Coronary artery (tissue), 2 donors: ENCODE measurements at places on chromosomes 7 and 10.

GRCh38 chr10:128568041-128568440 is 441.8 kb upstream of the MKI67 start:
- DNase-seq: no peak

GRCh38 chr7:15042285-15043065 is 139.9 kb upstream of the DGKB start:
- no peak for DNase-seq

DNA sequence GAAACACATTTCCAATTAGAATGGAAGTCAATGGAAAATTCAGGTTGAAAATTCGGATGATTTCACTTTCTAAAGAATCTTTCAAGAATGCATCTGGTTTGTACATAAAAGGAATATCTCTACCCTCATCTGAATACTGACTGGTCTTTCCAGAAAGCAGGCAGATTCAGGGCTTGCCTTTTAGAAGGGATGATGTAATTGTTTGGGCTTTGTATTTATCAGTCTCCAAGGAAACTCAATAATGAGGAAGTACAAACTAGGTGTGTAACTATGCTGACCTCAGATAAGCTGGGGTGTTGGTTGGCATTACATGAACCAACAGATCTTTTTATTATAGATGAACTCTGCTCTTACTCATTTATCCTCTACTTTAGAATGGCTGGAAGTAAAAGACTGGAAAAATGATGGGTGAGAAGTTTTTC is 24.1 kb downstream of the PDLIM1 start:
- no peak for DNase-seq

- DNase-seq: no peak
Observed at GRCh38 chr7:151244841-151245346, 3.6 kb downstream of the SMARCD3 start.

DNA sequence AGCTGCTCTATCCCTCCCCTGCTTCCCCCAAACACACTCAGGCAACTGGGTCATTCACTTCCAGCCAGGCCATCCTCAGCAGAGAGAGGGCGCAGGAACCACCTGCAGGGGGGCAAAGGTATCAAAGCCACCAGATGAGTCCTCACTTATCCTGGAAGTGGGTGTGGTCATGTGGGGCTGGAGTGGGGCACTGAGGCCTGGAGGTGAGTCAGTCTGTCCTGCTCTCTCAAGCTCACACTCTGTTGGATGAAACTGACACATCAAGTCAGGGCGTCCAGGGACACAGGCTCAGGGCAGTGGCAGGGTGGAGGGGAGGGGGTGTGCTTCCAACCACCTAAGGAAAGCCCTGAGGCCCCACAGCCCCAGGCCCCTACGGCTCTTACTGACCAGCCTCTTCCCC is 8.0 kb upstream of the ELFN1 start:
- DNase-seq: peak; percentile 26

- DNase-seq: no peak
Observed at GRCh38 chr10:11194859-11195586, 177.4 kb downstream of the CELF2 start.

- DNase-seq: no peak
Observed at GRCh38 chr7:149196705-149197171, 1.4 kb downstream of the ZNF282 start.

DNA sequence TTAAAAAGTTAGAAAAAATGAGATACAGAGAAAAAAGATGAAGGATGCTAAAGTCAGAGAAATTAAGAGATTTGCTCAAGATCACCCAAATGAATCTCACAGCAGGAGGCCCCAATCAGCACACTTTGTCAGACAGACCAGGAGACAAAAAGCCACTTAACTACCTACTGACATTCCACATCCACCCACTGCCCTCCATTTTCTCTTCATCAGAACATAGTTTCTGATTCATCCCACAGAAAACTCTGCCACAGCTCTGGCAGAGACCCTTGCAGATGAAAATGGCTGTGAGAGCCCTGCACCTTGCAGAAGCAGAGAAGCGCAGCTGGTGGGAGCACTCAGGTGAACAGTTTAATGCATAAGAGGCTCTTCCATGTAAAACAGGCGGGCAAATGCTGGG is 26.6 kb downstream of the DGKI start:
- no peak for DNase-seq

DNA sequence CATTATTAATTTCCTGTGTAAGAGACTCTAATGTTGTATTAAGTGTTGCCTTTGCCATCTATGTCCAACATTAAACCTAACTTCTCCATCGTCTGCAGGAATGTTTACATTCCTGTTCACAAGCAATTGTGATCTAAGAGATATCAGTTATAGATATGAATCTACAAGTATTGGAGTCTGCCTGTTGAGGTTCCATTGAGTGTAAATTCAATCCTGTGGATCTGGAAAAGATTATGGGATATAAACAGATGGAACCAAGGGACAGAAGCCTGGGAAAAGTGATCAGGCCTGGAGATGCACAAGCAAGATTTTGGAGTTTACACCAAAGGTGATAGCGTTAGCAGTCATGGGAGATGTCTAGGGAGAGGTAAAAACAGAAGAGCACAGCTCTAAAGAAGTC is 135.5 kb downstream of the LSMEM1 start:
- no peak for DNase-seq

GRCh38 chr7:48511080-48511479 is 339.8 kb downstream of the ABCA13 start:
- DNase-seq: no peak

DNA sequence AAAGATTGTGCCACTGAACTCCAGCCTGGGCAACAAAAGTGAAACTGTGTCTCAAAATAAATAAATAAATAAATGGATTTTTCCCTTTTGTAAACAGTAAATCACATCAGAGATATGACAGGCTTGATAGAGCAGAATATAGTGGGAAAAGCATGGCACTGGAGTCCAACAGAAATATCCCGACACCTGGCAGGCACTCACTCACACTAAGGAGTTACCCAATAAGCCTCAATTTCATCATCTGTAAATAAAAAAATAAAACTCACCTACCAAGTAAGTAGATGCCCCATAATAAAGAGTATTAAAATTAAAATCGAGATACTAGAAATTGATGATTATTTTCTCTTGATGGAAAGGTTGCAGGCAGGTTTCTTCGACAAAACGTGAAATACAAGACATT is 1.7 kb downstream of the ATE1 start:
- no peak for DNase-seq

- DNase-seq: no peak
Observed at GRCh38 chr7:32415519-32415918, 74.7 kb downstream of the LSM5 start.

GRCh38 chr7:80134536-80135308 is at the start of gene GNAI1:
Gene GNAI1 (plus strand): TSS chr7:80134831. CDS start chr7:80135161, 330 bp downstream.
- DNase-seq: peak; percentile 85

DNA sequence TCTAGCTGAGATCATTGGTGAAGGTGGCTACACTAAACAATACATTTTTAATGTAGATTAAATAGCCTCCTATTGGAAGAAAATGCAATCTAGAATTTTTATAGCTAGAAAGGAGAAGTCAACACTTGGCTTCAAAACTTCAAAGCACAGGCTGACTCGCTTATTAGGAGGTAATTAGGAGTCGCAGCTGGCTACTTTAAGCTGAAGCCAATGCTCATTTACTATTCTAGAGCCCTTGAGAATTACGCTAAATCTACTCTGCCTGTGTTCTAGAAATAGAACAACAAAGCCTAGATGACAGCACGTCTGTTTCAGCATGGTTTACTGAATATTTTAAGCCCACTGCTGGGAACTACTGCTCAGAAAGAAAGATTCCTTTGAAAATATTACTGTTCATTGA is 101.6 kb upstream of the EEPD1 start:
- DNase-seq: no peak
